ENCODE measurements at places on chromosomes 12 and 14.
A peak's percentile ranks its signal among the peaks of the same experiment; 100 is the strongest.

- DNase-seq = no peak
These were observed 10.4 kb upstream of the KCNH5 start for GRCh38 chr14:63055631-63056030.

- peak; percentile 79 for DNase-seq
These were observed 43.1 kb downstream of the LTBP2 start for GRCh38 chr14:74568911-74569310.

GRCh38 chr14:100424504-100425428 is 101.6 kb downstream of the SLC25A47 start:
- no peak for DNase-seq

DNA sequence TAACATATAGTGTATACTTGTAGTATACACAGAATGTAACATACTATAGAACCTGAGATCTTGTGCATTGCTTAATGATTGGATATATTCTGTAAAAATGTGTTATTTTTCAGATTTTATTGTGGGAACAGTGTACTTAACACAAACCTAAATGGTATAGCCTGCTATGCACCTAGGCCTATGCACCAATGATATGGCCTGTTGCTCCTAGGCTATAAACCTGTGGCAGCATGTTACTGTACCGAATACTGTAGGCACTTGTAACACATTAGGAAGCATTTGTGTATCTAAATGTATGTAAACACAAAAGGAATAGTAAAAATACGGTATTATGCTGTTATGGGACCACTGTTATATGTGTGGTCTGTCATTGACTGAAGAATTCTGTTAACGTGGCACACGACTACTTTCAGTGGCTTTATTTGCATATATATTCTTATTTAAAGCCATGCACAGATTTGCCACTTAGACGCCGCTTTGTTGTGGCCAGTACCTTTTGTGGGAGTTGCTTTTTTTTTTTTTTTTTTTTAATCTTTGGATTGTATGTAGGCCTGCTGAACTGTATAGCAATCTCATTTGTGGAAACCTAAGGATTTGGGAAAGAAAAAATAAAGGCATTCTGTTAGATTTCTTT is 7.4 kb downstream of the PAPOLA start:
- no peak for DNase-seq

GRCh38 chr14:95519699-95520098 is 3.2 kb upstream of the SYNE3 start:
- peak; percentile 87 for DNase-seq

- peak; percentile 86 for DNase-seq
These were observed 90.2 kb downstream of the FUT8 start for GRCh38 chr14:65502676-65503124.

GRCh38 chr12:117836999-117837736 is 131.6 kb downstream of the KSR2 start:
- peak; percentile 79 for DNase-seq

DNA sequence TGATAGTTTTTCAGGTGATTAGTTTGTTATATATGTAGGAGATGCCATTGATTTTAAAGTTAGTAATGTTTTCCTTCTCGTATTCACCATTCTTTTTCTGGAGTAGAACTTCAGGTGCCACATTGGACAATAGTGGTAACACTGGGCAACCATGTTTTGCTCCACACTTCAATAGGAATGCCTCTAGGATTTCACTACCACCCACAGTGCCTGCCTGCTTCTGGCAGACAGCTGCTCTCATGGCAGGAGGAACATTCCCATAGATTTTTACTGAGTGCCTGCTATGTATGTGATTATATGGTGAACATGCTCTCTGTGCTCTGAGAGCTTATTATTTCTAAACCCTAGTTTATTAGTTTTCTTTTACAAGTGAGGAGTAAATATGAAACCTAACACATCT is 53.7 kb downstream of the GCH1 start:
- DNase-seq = no peak

GRCh38 chr14:101875041-101875726 is 89.2 kb upstream of the DYNC1H1 start:
- no peak for DNase-seq

DNA sequence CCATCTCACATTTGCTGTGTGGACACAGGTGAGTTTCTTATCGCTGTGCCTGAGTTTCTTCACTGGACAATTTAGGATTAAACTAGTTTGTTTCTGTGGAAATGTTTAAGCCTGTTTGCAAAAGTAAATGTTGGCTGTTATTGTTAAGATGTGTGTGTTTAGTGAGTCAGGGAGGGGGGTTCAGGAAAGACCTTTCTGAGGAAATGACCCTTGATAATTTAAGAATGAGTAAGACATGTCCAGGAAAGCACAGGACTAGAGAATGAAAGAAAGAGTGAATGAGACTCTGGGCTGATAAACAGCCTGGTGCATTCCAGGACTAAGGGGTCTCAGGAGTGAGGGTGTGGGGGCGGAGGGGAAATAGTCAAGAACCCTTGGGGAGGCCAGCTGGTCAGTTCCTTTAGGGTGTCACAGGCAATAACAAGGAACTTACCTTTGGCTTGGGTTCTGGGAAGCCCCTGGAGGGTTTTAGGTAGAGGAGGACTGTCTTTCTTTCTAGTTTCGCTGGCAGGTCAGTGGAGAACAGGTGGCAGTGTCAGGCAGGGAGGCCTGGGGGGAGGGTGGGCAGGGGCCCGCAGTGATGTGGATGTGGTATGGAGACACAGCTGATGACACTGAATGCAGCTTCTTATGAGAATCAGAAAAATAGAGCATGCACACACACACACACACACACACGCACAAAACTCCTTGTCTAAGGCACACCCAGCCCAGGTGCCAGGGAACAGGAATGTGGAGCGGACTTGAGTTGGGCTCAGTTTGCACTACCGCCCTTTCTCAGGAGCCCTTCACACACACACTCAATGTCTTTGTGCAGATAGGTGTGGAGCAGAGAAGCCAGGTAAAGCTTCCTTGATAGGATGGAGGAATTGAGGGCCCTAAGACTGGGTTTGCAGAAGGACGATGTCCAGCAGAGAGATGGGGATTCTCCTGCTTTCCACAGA is 1005.5 kb downstream of the VRK1 start:
- no peak for DNase-seq

- DNase-seq = no peak
These were observed 40.8 kb downstream of the CCDC88C start for GRCh38 chr14:91376547-91377477.

DNA sequence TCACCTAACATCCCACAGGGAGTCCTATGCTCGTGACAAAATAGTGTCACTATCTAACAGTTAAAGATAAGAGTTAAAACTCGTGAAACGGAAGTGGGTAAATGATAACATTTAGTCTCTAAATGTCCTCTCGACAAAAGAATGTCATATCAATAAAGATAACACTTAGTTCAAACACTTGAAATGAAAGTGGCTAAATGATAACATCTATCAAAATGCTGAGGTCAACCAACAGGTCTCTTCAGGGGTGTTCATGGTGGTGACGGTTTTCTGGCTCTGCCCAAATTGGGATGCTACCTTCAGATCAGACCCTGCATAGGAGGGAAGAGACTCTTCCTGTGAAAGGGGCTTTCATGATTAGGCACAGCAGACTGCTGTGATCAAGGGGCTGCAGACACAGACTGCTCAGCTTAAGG is 22.1 kb downstream of the IL26 start:
- DNase-seq = no peak

DNA sequence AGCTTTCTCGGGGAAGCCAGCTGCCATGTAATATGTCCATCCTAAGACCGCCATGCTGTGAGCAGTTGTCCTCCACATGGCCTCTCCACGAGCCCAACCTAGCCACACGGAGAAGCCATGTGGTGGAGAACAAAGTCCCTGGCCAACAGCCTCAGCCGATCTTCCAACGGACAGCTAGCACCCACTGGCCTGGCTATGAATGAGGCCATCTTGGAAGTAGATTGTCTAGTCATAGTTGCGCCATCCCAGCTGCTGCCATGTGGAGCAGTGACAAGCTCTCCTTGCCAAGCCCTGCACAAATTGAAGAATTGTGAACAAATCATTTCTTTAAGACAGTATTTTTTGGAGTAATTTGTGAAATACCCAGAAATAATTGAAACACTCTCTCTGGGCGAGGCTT is 49.3 kb upstream of the USP44 start:
- DNase-seq = no peak

GRCh38 chr12:117193903-117194302 is 3.6 kb upstream of the FBXO21 start:
- no peak for DNase-seq

GRCh38 chr12:6788972-6789924 is at the start of gene CD4:
Gene CD4, plus strand, starts transcription at chr12:6789528. Its CDS starts 10,611 bp downstream, at chr12:6800139.
- DNase-seq = no peak

- DNase-seq = no peak
These were observed 14.2 kb downstream of the SSH1 start for GRCh38 chr12:108843187-108843586.

DNA sequence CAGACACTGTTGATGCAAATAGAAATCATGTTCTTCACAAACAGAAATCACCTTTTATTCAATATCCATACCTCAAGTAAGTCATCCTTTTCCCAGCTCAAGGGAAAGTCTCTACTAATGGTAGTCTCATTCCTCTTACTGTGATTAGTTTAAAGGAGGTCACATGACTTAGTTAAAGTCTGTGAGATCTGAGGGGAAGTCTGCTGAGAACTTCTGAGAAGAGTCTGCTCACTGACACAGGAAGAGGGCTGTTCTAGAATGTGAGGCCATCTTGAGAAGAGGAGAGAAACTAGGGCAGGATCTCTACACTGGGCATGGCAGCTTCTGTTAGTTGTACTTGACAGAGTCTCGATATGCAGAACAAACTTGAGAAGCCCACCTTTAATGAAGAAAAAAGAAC is 146.8 kb downstream of the C12orf42 start:
- no peak for DNase-seq

GRCh38 chr12:102439426-102440405 is 40.6 kb downstream of the IGF1 start:
- no peak for DNase-seq

DNA sequence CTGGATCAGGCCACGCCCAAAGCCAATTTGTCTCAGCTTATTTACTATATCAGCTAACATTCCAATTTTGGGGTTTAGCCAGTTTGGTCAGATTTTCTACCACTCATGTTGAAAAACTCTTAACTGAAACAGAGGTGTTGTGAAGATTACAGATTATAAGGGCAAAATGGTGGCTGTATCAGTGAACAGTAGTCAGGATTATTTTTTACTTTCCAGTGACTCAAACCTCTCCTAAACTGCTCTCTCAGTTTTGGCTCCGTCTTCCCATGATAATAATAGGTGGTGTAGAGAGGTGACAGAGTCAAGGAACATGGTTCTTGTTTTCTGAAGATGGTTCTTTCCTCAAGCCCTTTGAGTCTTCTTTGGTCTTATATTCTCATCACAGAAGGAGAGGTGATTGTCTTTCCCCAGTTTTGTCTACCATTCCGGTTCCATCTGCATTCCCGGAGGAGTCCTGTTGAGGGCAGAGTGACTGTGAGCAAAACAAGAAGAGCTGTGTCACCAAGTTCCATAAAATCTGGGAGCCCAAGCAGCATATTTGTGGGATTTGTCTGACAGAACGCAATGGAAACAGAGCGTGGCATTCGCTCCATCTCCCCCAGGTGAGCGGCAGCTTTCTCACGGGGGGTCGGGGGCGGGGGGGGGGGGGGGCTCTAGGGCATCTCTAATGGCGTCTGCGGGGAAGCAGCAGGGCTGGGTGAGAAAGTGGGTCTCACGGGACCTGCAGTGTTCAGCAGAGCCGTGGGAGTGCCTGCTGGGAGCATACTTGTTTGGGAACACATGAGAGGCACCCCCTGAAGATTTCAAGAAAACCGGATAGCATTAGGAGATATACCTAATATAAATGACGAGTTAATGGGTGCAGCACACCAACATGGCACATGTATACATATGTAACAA is 59.1 kb downstream of the TBC1D30 start:
- DNase-seq = no peak

DNA sequence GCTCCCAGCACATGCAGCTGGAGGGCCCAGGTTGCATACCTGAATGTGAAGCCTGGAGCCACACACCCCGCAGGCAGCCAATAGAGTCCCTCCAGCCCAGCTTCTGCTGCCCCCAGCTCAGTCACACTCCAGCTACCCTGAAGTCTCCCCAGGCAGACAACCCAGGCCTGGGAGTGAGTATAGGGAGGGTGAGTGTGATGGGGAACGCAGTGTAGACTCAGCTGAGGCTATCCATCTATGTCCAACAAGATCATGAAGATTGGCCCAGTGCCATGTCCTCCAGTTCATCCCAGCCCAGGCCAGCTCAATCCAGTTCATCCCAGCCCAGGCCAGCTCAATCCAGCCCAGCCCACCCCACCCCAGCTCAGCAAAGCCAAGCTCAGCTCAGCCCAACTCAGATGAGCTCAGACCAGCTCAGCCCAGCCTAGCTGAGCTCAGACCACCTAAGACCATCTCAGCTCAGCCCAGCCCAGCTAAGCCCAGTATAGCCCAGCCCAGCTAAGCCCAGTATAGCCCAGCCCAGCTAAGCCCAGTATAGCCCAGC is 330.4 kb downstream of the TMEM121 start:
- no peak for DNase-seq
